ENCODE measurements at places on chromosomes 11 and 22.
A peak's percentile ranks its signal among the peaks of the same experiment; 100 is the strongest.

GRCh38 chr11:60498853-60499252 lies 6.3 kb downstream of the MS4A12 start:
- no peak for DNase-seq

- DNase-seq: no peak
Measured at GRCh38 chr22:48299124-48299523, 1528.5 kb downstream of the BRD1 start.

DNA sequence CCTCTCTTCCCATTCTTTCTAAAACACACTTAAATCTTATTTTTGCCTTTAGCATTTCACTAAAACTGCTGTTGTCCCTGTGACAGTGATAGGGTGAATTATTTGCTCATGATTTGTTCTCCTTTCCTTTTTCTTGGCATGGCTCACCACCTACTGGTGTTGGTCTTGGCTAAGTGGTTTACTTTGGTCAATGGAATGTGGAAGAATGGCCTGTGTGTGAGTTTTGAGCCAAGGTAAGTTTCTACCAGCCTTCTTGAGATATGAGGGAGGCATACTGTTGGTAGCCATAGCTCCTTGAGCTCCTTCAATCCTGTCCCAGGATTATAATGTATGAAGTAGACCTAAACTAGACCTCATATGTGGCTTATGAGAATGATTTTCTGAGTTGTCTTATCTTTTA lies 506.3 kb upstream of the RAG2 start:
- DNase-seq: no peak

DNA sequence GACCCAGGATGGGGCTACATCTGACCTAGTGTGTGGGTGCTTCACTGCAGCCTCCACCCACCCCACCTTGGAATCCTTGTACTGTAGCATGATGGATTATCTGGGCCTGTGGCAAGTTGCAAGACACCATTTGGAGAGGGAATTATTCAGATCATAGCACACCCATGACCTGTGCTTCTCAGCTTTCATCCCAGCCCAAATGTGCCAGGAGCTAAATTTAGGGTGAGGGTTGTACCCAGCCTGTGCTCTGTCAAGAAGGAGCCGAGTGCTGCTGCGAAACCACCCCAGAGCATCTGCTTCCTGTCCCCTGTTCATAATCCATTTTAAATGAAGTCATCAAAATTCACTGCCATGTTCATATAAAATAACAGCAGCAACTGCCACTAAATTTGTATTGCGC lies 394.5 kb downstream of the SHANK2 start:
- DNase-seq: no peak

GRCh38 chr11:107799218-107799859 lies 59.2 kb downstream of the SLC35F2 start:
- DNase-seq: peak; percentile 66

DNA sequence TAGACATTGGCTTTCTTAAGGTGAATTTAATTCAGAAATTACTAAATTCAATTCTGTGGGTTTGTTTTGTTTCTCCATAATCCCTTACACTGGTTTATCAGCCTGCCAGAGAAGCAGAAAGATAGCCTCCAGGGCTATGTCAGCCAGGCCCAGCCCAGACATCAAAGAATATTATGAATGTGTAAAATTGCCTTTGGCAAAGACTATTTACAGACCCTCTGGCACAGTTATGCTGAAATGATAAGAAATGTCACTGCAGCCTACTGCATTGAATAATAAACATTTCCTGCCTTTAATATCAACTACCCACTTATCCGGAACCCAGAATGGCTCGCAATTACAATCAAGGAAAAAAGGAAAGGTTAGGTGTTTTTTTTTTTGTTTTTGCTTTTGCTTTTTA lies 562.5 kb upstream of the LRRC4C start:
- no peak for DNase-seq

- no peak for DNase-seq
Measured at GRCh38 chr22:37275134-37275533, 7.2 kb upstream of the CYTH4 start.

DNA sequence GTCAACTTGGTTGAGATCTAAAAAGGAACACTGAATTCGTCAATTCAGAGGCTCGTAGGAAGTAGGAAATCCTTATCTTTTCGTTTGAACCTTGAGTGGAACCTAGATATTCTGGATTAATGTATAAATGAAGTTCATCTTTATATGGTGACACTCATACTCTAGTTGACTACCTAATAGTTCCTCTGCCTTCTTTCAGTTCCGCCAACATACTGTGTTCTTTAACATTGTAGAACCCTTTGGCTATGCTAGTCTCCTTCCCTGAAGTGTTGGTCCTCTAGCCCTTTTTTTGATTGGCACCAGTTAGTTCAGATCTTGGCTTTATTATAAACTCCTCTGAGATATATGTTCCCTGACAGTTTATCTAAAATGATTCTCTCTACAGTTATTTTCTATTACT lies 1.5 kb downstream of the ATM start:
- no peak for DNase-seq

DNA sequence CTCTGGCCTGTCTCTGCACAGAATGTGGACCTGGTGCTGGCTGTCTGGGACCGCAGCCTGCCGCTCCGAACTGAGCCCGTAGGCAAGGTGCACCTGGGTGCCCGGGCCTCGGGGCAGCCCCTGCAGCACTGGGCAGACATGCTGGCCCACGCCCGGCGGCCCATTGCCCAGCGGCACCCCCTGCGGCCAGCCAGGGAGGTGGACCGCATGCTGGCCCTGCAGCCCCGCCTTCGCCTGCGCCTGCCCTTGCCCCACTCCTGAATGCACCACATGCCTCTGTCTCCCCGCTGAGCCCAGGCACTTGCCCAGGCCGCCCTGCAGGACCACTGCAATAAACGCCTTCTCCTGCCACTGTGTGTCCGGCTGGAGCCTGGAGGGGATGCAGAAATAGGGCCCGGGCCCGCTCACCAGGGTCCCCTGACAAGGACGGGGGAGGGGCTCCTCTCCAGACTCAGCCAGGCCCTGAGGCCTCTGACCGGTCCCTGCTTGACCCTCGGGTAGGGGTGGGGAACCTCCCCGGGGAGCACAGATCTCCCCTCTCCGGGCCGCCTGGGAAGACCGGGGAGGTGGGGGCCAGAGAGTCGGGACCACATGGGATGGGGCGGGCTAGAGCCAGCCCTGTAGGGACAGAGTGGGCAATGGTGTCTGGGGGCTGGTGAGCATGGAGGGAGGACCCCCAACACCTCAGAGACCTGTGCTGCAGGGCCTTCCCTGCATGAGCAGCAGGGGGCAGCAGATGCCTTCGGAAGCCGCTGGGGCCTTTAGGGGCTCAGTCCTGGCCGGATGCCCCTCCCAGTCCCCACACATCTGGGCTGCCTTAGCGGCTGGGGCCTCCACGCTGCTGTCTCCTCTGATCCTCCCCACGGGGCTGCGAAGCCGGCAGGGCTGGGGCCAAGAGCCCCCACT lies 1.4 kb upstream of the TNNI2 start:
- peak; percentile 44 for DNase-seq

GRCh38 chr11:898540-899190 lies 11.9 kb downstream of the CHID1 start:
- no peak for DNase-seq

DNA sequence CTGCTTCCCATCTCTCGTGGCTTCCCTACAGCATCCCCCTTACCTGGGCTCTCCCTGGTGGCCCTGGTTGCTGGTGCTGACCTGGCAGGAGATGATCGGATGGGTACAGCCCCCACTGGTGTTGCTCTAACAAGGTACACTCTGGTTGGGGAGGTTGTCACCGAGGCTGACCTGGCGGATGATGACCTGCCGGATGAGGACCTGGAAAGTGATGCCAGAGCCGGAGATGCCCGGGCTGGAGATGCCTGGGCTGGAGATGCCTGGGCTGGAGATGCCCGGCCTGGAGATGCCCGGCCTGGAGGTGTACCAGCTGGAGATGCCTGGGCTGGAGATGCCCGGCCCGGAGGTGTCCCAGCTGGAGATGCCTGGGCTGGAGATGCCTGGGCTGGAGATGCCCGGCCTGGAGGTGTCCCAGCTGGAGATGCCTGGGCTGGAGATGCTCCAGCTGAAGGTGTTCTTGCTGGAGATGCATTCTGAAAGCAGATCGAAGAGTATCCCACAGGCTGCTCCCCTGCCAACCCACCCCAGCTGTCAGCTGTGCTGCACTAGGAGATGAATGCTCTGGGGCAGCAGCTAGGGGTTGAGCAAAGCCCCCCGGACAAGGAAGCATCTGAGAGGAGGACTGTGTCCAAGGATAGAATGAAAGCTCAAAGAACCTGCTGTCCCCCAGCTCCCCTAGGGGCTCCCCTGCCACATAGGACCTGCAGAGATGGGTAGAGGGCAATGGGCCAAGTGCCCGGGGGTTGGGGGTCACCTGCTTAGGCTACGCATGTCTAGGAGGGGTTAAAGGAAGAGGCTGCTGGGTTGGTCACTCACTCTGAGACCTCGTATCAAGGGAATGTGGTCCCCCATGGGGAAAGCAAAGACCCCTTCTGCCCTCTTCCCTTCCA lies 10.6 kb downstream of the TMPRSS13 start:
- no peak for DNase-seq

DNA sequence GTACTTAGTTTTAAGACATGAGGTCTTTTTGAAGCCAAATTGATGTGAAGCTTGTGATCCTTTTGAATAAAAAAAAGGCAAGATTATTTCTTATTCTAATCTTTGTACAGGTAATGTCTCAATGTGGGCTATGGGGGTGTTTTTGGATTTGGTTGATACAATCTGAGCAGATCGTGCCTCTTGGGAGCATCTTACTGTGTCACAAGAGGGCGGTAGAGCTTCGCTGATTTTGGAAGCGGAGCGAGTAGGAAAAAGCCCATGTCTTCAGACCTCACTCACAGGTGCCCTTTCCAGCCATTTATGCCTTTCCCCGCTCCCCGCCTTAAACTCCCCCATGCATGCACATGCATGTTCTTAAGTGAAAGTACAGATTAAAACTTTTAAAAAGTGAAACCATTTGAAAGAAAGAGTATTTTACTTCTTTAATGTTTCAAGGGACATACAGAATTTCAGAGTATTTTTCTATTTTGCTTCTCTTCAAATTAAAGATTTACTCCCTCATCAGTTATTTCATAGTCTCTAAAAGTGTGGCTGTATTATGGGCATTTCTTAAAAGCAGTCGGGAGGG lies 18.8 kb downstream of the DDX25 start:
- DNase-seq: peak; percentile 67

DNA sequence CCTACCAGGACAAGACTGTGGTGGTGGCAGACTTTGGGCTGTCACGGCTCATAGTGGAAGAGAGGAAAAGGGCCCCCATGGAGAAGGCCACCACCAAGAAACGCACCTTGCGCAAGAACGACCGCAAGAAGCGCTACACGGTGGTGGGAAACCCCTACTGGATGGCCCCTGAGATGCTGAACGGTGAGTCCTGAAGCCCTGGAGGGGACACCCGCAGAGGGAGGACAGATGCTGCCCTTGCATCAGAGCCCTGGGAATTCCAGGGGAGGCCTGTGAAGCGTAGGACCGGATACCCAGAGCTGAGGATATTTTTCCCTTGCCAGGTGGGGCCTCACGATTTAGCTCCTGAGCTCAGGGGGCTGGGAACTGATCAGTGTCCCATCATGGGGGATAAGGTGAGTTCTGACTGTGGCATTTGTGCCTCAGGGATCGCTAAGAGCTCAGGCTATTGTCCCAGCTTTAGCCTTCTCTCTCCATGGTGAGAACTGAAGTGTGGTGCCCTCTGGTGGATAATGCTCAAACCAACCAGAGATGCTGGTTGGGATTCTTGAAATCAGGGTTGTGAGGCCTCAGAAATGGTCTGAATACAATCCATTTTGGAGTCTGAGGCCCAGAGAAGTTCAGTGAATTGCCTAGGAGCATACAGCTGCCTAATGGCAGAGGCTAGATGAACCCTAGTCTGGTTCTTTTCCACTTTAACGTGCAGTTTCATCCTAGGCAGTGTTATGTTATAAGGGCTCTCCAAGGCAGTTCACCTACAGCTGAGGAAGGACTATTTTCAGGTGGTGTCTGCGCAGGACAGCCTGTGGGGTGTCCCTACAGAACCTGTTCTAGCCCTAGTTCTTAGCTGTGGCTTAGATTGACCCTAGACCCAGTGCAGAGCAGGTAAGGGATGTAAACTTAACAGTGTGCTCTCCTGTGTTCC lies 19.5 kb downstream of the PIK3IP1 start:
- DNase-seq: peak; percentile 57

GRCh38 chr11:46389450-46390330 lies 1.9 kb downstream of the CHRM4 start:
- peak; percentile 61 for DNase-seq

- DNase-seq: no peak
Measured at GRCh38 chr22:17956630-17957029, 67.7 kb downstream of the MICAL3 start.

- peak; percentile 55 for DNase-seq
Measured at GRCh38 chr11:95229199-95229992, 1.6 kb downstream of the SESN3 start.

DNA sequence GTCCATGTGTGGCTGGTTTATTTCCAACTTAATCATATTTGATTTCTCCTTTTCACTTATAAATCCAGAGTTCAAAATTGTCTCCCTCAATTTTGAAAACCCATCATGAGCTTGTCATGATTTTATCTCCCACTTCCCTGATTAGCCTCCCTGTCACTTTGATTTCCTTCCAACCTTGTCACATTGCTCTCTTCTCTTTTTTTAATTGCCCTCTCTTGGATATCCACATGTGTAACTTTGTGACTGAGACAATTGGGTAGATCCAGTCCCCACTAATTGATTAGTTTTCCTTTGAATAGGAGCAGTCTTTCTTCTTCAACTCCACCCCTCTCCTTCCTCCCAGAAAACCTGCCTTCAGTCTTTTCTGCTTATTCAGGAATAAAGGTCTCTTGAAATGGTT lies 2.4 kb downstream of the TEF start:
- DNase-seq: no peak

DNA sequence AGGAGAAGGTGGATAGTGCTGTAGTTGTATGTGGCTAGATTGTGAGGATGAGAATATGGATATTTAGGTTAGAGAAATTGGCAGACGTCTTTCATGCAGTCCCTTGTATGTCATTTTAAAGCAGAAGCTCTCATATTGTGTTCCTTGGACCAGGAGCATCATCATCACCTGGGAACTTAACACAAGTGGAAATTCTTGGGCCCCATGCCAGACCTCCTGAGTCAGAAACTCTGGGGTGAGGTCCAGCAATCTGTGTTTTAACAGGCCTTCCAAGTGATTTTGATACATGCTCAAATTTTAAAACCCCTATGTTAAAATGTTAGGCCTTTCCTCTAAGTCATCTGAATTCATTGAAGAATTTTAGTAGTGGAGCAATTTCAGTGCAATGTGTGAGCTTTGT lies 34.8 kb downstream of the JHY start:
- DNase-seq: peak; percentile 35

GRCh38 chr11:87892291-87892690 lies 283.0 kb downstream of the RAB38 start:
- no peak for DNase-seq

DNA sequence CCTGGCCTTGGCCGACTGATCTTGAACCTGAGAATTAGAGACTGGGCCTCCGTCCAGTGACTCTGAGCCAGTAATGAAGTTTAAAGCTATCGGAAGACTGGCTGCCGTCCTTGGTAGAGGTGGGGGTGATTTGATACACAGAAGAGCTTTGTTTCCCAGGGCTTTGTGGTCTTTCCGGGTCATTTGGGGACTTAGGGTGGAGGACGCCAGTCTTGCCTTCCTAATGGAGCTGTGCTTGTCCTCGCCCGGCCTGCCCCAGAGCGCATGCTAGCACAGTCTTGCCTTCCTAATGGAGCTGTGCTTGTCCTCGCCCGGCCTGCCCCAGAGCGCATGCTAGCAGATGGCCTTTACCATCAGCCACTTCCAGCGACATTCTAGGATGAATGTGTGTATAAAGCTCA lies 65.8 kb downstream of the ST3GAL4 start:
- DNase-seq: no peak

GRCh38 chr22:27603800-27604144 lies 197.8 kb downstream of the MN1 start:
- peak; percentile 57 for DNase-seq

Data from astrocyte of the spinal cord (primary cell).